Ureter (tissue), 1 donor: ENCODE measurements at places on chromosomes 13 and 19.

DNA sequence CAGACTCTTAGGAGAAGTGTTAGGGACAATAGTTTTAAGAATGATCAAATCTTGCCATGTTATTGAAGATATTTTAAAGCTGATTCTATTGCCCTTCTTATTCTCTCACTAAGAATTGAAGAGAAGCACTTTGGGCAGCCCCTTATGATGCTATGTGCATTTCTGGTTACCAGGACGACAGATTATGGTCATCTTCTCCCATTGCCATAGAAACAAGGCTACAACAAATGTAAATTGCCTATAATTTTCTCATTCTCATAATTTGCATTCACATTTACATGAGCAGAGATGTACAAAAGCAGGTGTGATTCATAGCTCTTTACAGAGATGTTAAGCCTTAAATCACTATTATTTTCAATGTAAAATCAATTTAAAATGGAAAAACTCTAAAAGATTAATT, 137.3 kb upstream of the PCDH9 start:
- no peak for DNase-seq

DNA sequence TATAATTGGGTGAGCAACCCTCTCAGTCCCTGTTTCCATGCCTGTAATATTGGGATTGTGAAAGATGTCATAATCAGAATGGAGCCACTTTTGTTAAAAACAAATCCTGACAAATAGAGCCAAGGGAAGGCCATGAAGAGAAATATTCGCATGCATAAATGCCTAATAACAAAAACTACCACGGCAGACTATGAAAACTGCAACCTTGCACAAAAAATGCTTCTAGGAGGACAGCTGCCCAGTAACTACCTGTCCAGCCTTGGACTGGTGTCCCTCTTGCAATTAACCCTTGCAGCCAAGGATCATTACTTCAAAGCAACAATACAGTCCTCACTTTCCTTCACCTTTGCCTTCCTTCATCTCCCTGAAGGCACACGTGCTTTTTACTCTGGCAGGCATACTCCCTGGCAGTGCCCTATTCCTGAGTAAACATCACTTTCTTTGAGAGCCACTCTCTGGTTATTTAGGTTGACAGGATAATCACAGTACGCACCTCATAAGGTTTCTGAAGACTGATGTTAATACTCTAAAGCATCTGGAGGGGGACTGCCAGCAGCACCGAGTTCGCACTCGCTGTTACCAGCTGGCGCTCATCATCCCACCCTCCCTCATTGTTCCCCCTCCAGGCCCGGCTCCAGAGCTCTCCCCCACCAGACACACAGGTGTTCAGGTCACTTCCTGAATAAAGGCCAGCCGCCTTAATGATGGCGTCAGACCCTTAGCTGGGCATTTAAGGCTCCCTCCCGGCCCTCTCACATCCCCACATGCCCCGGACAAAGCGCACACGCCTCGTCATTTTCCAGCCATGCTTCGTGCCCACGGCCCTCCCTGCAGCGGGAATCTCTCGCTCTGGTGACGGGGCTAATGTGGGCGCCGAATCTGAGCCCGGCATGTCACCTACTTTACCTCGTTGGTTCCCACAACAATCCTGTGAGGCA, 57.3 kb downstream of the CDADC1 start:
- DNase-seq = no peak

DNA sequence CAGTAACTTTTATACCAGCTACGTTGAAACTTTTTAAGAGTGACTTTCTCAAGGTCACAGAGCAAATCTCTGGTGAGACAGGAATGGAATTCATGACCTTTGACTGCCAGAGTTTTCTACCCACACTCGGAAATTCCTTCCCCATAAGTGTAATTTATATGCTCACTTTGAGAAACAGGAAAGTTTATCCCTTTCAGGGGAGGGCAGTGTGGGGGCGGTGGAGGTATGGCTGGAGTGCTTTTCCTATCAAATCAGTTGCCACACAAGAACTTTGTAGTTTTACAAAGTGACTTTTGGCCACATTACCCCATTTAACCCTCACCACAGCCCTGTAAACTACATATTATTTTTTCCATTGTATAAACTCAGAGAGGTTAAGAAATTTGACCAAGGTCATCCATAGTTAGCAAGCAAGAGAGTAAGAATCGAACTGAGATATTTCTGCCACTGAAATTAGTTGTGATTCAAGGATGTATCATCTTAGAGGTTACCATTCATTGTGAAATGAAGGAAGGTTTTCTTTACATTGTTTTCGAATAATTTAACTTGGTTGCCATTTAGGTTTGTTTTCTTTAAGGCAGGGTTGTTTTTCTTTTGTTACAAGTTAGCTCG, 5.9 kb downstream of the KLF12 start:
- no peak for DNase-seq

DNA sequence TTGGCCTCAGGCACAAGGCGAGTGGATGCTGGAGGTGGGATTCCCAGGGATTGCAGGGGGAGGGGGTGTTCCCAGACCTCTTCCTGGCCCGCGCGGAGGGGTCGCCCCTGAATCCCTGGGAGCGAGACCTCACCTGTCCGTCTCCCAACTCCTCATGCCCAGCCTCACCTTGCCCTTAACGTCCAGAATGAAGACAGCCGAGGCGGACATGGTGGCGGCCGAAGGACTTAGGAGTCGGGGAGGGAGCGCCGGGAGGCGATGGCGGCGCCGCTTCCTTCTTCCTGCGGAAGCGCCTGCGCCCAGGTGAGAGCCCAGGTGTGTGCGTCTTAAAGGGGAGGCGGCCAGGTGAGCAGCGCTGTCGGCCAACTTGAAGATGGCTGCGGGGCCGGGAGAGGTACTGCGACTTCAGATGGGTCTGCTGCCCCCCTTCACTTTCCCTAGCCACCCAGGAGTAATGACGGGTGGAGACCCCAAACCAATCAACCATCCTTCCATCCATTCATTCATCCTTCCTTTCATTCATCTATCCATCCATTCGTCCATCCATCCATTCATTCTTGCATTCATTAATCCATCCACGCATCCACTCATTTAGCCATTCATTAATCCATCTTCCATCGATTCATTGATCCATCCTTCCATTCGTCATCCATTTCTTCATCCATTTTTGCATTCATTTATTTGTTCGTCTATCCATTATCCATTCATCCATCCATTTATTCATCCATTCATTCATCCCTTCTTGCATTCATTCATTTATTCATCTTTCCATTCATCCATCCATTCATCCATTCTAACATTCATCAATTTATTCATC, at the start of gene AP1M2:
Gene AP1M2, minus strand, starts transcription at position 291 of the 817 bp plus-strand sequence. Its CDS starts 81 bp downstream, at position 210.
- DNase-seq = no peak

- DNase-seq = peak; percentile 63
Measured at GRCh38 chr13:30346153-30346788, 38.9 kb upstream of the KATNAL1 start.

DNA sequence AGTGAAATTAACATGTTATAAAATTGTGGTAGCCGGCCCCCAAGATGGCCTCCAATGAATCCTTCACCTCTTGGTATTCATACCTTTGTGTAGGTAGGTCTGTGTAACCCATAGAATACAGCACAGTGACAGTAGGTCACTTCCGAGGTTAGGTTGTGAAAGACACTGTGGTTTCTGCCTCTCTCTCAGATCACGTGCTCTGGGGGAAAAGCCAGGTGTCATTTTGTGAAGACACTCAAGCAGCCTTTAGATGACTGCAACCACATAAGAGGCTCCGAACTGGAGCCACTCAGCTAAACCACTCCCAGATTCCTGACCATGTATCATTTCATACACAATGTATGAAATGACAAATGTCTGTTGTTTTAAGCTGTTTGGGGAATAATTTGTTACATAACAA, 9.8 kb upstream of the USPL1 start:
- no peak for DNase-seq

DNA sequence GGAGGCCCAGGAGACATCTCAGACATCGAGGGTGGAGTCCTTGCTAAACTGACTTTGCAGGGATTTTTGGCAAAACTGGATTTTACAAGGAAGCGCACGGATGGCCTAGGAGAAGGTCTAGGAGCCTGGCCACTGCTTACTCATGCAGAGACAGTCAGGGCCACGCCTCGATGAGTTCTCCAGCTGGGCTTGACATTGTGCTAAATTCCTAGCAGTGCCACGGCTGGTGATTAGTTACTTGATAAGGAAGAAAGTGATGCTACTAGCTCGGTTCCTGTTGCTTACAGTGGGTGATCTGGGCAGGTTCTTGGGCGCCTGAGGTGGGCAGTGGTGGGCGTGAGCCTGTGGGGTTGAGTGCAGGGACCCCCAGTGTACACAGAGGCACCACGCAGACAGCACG, 143.4 kb downstream of the SOX1 start:
- DNase-seq = no peak
